ENCODE measurements at places on chromosomes 11 and 22. TPM values are rescaled to one million over a fixed set of nuclear protein-coding genes. Genes with fewer than 3 reads are reported as not detected.
A peak's percentile ranks its signal among the peaks of the same experiment; 100 is the strongest.

GRCh38 chr11:126355926-126356897 is 726 bp downstream of the ST3GAL4 start:
- DNase-seq: no peak
- peaks cover 45% of the 10 kb centered on the region for H3K4me1 ChIP-seq
- H3K27me3 ChIP-seq: no peaks in the 10 kb centered on the region

The RFPL3 gene
- total RNA-seq: not detected

The NLRP14 gene
- total RNA-seq: not detected

DNA sequence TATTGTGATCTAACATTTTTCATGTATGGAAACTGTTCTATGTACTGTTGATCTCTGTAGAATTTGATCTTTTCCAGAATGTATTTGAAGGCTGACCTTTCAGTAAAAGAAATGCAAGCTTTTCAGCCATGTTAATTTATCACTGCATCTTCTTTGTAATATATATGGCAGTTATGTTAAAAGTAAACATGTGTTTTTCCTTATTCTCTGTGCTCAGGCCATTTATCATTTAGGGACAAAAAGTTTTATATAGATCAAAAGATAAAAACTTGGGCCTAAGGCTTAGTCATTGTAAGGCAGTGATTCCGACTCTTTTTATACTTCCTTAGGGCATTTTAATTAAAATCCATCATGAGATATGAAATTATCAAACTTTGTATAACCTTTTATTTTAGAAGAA is 48.7 kb downstream of the KDM2A start:
- H3K27ac ChIP-seq: no peak overlapping the region
- peaks cover 6% of the 10 kb centered on the region for H3K4me1 ChIP-seq
- H3K27me3 ChIP-seq: no peaks in the 10 kb centered on the region
- DNase-seq: no peak
- no peak overlapping the region for H3K4me3 ChIP-seq
- no peaks in the 10 kb centered on the region for H3K36me3 ChIP-seq

- no peak overlapping the region for H3K27ac ChIP-seq
- no peaks in the 10 kb centered on the region for H3K36me3 ChIP-seq
- no peak overlapping the region for H3K4me3 ChIP-seq
- H3K4me1 ChIP-seq: peaks cover 3% of the 10 kb centered on the region
- H3K27me3 ChIP-seq: no peaks in the 10 kb centered on the region
- no peak for DNase-seq
Measured at GRCh38 chr11:67574938-67575337, 8.7 kb upstream of the GSTP1 start.

The SLC22A9 gene
- not detected for total RNA-seq

DNA sequence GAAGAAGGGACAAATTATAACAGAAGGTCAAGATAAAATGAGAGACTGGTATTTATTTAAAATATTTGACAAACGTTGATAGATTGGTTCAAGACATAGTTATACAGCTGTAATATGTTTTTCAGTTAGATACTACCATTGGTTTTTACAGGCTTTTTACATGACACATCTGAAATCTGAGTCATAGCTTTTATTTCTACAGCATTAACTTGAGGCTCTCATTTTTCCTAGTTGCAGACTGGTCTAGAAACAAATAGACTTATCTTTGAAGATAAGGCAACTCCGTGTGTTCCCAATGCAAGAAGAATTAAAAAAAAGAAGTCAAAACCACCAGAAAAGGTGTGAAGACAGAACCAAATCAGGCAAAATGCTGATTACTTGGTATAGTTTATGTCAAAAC is 31.3 kb downstream of the CEP57 start:
- no peak for DNase-seq
- H3K4me3 ChIP-seq: no peak overlapping the region
- H3K27ac ChIP-seq: no peak overlapping the region
- H3K4me1 ChIP-seq: no peaks in the 10 kb centered on the region

DNA sequence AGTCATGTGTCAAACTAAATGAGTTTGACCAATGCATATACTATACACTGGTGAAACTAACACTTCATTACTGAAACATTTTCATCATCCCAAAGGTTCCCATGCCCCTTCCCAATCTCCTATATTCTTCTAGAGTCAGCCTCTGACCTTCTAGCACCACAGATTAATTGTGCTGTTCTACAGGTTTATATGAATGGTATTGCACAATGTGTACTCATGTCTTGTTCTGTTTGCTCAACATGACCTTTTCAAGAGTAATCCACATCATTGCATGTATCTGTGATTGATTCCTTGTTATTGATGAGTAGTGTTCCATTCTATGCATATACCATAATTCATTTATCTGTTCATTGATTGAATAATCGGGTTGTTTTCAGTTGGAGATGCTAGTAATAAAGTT is 7.5 kb upstream of the OR8G1 start:
- H3K4me1 ChIP-seq: no peaks in the 10 kb centered on the region
- no peaks in the 10 kb centered on the region for H3K36me3 ChIP-seq
- no peak overlapping the region for H3K4me3 ChIP-seq
- no peak overlapping the region for H3K27ac ChIP-seq

The GAL3ST3 gene
- total RNA-seq: 137 TPM

The MS4A4A gene
- total RNA-seq: 7.7 TPM

- no peaks in the 10 kb centered on the region for H3K4me1 ChIP-seq
- no peaks in the 10 kb centered on the region for H3K27me3 ChIP-seq
Measured at GRCh38 chr11:134385171-134385570, 26.9 kb downstream of the B3GAT1 start.

GRCh38 chr11:75198278-75198973 is 42.1 kb upstream of the TPBGL start:
- no peaks in the 10 kb centered on the region for H3K36me3 ChIP-seq
- H3K27ac ChIP-seq: no peak overlapping the region
- peaks cover 19% of the 10 kb centered on the region for H3K4me1 ChIP-seq
- H3K27me3 ChIP-seq: no peaks in the 10 kb centered on the region
- no peak overlapping the region for H3K4me3 ChIP-seq
- peak; percentile 15 for DNase-seq
